Adrenal gland (tissue), 19 donors: ENCODE measurements at places on chromosomes 7 and 10.

GRCh38 chr7:50119815-50120637, 27.0 kb upstream of the ZPBP start:
- H3K36me3 ChIP-seq = no peaks in the 10 kb centered on the region
- no peak overlapping the region for H3K27ac ChIP-seq
- no peak overlapping the region for H3K4me3 ChIP-seq
- peaks cover 10% of the 10 kb centered on the region for H3K27me3 ChIP-seq
- DNase-seq = no peak
- no peaks in the 10 kb centered on the region for H3K4me1 ChIP-seq

DNA sequence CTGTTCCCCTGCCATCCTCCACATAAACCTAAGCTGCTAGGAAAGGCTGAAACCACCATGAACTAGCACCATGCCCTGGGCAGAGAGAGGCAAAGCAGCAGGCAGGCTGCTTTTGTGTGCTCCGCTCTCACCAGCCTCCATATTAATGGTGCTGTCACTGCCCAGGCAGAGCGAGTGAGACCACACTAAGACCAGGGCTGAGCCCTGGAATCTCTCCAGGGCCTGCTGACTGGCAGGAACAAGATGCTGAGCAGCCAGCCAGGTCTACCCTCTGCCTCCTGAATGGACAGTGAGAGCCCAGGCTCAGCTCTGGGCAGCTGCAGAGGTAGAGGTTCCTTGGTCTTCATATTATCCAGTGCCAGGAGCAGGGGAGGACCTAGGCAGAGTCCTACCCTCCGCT, 1.6 kb upstream of the CRHR2 start:
- no peak overlapping the region for H3K4me3 ChIP-seq
- no peak overlapping the region for H3K27ac ChIP-seq
- peaks cover 17% of the 10 kb centered on the region for H3K27me3 ChIP-seq

GRCh38 chr10:68301790-68302502, 29.9 kb upstream of the HNRNPH3 start:
- H3K27ac ChIP-seq = no peak overlapping the region
- H3K4me1 ChIP-seq = peaks cover 5% of the 10 kb centered on the region
- H3K27me3 ChIP-seq = no peaks in the 10 kb centered on the region
- DNase-seq = no peak
- no peaks in the 10 kb centered on the region for H3K36me3 ChIP-seq

- no peaks in the 10 kb centered on the region for H3K4me1 ChIP-seq
- no peak overlapping the region for H3K4me3 ChIP-seq
- DNase-seq = no peak
- H3K36me3 ChIP-seq = no peaks in the 10 kb centered on the region
These were observed 82.7 kb upstream of the CALN1 start for GRCh38 chr7:72494807-72495206.

GRCh38 chr10:104734433-104734832, 93.3 kb downstream of the SORCS3 start:
- H3K4me1 ChIP-seq = no peaks in the 10 kb centered on the region
- H3K4me3 ChIP-seq = no peak overlapping the region
- H3K36me3 ChIP-seq = no peaks in the 10 kb centered on the region
- H3K27me3 ChIP-seq = peaks cover 5% of the 10 kb centered on the region
- H3K27ac ChIP-seq = no peak overlapping the region

DNA sequence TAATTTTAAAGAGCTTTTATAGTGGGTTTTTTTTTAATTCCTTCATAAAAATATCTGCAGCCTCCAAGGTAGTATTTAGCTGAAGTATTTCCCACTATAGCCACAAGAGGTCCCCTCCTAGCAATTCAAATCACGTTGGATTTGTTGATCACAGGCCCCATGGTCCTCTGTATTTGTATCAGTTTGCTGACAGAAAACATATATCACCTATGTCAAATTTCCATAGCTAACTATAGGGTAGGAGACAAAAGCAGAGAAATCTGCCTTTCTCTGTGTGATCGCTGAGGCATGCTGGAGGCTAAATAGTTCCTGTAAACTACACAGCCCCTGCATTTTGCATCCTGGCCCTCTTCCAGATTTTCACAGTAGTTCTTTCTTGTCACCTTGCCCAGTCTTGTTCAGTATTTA, 1.7 kb upstream of the CTNNA3 start:
- H3K4me3 ChIP-seq = no peak overlapping the region
- peak; percentile 23 for DNase-seq
- H3K36me3 ChIP-seq = no peaks in the 10 kb centered on the region

DNA sequence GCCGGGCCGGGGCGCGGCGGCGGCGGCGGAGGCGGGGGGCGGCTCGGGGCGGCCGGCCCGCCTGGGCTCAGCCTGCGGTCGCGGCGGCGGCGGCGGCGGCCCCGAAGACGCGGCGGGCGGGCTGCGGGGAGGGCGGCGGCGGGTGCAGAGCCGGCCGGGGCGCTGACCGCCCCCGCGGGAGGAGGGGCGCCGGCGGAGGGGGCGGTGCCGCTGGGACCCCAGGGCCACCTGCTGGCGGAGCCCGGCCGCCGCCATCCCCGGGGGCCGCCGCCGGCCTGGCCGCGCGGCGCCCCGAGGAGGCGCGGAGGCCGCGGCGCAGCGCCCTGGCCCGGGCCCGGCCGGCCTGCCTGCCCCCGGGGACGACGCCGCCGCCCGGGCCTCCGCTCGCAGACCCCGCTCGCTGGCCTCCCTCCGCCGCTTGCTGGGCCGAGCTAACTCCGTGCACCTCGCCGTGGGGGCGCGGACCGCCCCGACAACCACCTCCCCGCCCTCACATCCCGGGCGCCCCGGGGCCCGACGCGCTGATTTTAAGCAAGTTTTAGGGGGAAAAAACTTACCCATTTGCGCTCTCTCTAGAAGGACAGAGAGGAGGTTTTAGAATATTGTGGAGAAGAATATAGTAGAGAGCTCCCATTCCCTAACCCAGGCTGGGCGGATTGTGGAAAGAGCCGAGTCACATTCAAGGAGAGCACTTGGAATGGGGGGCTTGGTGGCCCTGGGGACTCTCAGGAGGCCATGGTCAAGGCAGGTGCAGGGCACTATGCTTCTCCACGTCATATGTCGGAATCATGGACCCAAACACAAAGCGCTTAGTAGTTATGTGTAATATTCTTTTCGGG, at the start of gene BEND7:
Gene BEND7, minus strand, starts transcription at position 140 of the 839 bp plus-strand sequence. CDS start 481 bp downstream, outside the sequence.
- H3K4me1 ChIP-seq = peaks cover 5% of the 10 kb centered on the region
- no peaks in the 10 kb centered on the region for H3K27me3 ChIP-seq
- H3K4me3 ChIP-seq = peak within 1 kb of the TSS; percentile 68
- H3K36me3 ChIP-seq = no peaks in the 10 kb centered on the region

DNA sequence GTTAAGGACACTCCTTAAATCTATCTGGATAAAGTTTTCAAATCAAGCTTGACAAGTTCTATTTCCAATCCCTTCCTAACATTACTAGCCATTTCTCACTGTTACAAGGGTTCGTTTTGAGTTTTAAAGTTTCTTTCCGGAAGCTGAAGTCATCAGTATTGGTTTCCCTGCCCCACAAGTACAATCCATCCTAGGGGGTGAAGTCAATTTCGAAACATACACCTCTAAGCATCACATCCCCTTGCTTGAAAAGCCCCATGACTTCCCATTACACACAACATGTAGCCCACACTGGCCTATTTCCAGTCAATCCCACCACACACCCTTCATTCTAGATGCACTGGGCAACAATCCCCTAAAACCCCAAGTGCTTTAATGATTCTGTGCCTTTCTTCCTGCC, 13.0 kb downstream of the DPY19L1 start:
- H3K4me1 ChIP-seq = no peaks in the 10 kb centered on the region
- H3K36me3 ChIP-seq = no peaks in the 10 kb centered on the region
- no peaks in the 10 kb centered on the region for H3K27me3 ChIP-seq
- no peak overlapping the region for H3K27ac ChIP-seq
- no peak overlapping the region for H3K4me3 ChIP-seq

- DNase-seq = no peak
- H3K27me3 ChIP-seq = no peaks in the 10 kb centered on the region
- H3K36me3 ChIP-seq = no peaks in the 10 kb centered on the region
- H3K27ac ChIP-seq = no peak overlapping the region
These were observed 81.3 kb upstream of the LRRN3 start for GRCh38 chr7:111009526-111010040.

DNA sequence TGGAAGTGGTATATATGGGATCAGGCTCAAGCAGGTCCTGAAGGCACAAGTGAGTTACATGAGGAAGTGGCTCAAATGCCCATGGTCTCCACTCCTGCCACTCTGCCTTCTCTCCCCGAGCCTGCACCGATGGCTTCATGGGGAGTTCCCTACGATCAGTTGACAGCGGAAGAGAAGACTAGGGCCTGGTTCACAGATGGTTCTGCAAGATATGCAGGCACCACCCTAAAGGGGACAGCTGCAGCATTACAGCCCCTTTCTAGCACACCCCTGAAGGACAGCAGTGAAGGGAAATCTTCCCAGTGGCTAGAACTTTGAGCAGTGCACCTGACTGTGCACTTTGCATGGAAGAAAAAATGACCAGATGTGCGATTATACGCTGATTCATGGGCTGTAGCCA, 95.3 kb downstream of the HOXA1 start:
- H3K4me1 ChIP-seq = no peaks in the 10 kb centered on the region
- H3K36me3 ChIP-seq = no peaks in the 10 kb centered on the region
- DNase-seq = no peak
- no peak overlapping the region for H3K4me3 ChIP-seq
- H3K27me3 ChIP-seq = no peaks in the 10 kb centered on the region

- H3K4me3 ChIP-seq = no peak overlapping the region
- peaks cover 12% of the 10 kb centered on the region for H3K4me1 ChIP-seq
- no peak for DNase-seq
- no peaks in the 10 kb centered on the region for H3K36me3 ChIP-seq
These were observed 22.0 kb downstream of the KLF6 start for GRCh38 chr10:3763035-3763456.

GRCh38 chr10:44339218-44339617, 45.7 kb downstream of the CXCL12 start:
- H3K36me3 ChIP-seq = no peaks in the 10 kb centered on the region
- no peak overlapping the region for H3K4me3 ChIP-seq
- H3K27ac ChIP-seq = no peak overlapping the region
- no peak for DNase-seq
- H3K4me1 ChIP-seq = no peaks in the 10 kb centered on the region
- H3K27me3 ChIP-seq = no peaks in the 10 kb centered on the region

GRCh38 chr10:7260412-7260900, 150.4 kb downstream of the SFMBT2 start:
- H3K4me1 ChIP-seq = peaks cover 14% of the 10 kb centered on the region
- no peak overlapping the region for H3K27ac ChIP-seq
- H3K36me3 ChIP-seq = no peaks in the 10 kb centered on the region
